Cerebellum (tissue), 4 donors: ENCODE measurements at places on chromosomes 11 and 22. TPM values are rescaled to one million over a fixed set of nuclear protein-coding genes. Genes with fewer than 3 reads are reported as not detected.

Gene CYB5R2
- total RNA-seq: 2.5 TPM

Gene APOBEC3A
- not detected for total RNA-seq

Gene LYVE1
- total RNA-seq: 15.2 TPM

Gene OR2D2
- 4.8 TPM for total RNA-seq

Gene OR8D4
- 0.18 TPM for total RNA-seq

Gene BIK
- total RNA-seq: 0.91 TPM

Gene MFRP
- not detected for total RNA-seq

Gene NPAS4
- total RNA-seq: 0.18 TPM

Gene CHST1
- total RNA-seq: 9.8 TPM

Gene FAM227A
- total RNA-seq: 14.7 TPM

Gene LRRC74B
- total RNA-seq: not detected

Gene TRIOBP
- total RNA-seq: 28.5 TPM

Gene NXPE4
- not detected for total RNA-seq

Gene TUBA8
- total RNA-seq: 7.3 TPM

Gene DCUN1D5
- 29.1 TPM for total RNA-seq

Gene OR52R1
- not detected for total RNA-seq

Gene OMP
- total RNA-seq: 1.1 TPM

Gene PRG2
- 0.36 TPM for total RNA-seq

Gene TRPC6
- 5.4 TPM for total RNA-seq

Gene PRAME
- not detected for total RNA-seq
